Femur (tissue), 1 donor: ENCODE measurements at places on chromosomes 12 and 14.

GRCh38 chr12:7498809-7499208 lies 4.8 kb downstream of the CD163 start:
- no peak for DNase-seq

GRCh38 chr12:1217191-1217949 lies 226.3 kb downstream of the ERC1 start:
- no peak for DNase-seq

DNA sequence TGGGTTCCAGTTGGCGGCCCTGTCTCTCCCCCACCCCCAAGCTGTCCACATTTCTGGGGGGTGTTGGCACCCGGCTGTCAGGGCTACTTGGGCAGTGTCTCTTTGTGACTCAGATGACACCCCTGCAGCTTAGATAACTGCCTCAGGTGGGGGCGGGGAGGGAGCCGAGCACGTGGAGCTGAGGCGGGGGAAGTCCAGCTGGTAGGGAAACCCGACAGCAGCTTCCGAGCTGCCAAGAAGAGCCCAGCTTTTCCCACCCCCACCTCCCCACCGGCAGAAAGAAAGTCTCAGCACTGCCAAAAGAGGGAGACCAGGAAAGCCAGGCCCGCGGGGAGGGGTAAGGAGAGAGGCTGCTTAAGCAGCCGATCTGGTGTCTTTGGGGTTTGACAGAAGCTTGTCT lies 1.4 kb downstream of the LRTM2 start:
- DNase-seq, result no peak

GRCh38 chr12:12693111-12693671 lies 2.8 kb downstream of the GPR19 start:
- DNase-seq, result no peak

DNA sequence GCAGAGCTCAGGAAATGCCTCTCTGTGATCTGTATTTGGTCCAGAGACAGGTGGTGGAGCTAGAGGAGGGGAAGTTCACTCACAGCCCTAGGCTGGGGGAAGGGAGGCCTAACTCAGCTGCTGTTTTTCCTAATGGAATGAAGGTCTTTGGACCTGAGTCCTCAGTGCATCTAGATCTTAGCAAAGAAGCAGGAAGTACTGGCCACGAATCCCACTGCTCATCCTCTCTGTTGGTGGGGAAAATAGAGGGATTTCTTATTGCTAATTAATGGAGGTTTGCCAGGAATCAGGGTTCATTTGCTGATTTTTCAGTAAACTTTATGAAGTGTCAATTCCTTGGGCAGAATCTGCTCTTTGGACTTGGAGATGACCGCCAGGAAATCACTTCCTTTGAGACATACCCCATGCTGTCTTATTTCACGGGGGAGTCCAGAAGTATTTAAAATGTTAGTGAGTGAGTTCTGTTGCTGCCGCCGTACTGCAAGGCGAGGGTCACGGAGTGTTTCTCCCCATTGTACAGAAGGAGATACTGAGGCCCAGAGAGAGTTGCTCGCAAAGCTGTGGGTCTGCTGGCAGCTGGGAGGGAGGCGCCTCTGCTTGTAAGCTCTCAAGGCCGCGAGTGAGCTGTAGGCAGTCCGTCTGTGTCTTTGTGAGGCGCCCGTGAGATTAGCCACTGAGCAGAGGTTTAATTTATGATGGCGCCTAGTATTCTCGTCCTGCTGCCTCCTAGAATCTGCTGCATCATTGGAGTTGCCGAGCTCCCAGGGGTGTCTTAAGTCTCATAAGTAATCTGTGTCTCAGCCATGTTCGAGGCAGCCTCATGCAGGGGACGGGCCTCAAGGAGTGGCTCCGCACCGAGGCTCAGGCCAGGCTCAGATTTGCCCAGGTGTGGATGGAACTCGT lies 88.2 kb downstream of the TSPAN9 start:
- no peak for DNase-seq

GRCh38 chr14:94392510-94392935 lies 4.1 kb upstream of the SERPINA1 start:
- no peak for DNase-seq

GRCh38 chr12:92139634-92140150 lies 6.0 kb downstream of the BTG1 start:
- DNase-seq, result no peak

GRCh38 chr14:55684956-55685584 lies 105.1 kb downstream of the KTN1 start:
- DNase-seq, result no peak

DNA sequence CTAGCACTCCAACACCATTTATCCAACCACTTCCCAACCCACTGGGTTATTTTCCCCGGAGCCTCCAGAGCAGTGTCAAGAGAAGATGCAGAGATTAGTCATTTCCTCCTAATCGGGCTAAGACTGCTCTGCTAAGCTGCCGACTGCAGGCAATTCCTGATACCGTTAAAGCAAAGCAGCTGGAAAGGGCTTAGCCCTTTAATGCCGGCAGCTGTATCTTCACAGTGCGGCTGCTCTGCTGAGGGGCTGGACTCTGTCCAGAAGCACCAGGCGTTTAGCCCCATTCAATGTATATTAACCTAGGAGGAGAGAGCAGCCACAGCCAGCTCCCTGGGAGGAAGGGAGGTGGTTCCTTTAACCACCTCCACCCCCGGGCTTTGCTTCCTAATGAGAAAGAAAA lies 11.1 kb downstream of the AQP6 start:
- DNase-seq, result peak; percentile 81

GRCh38 chr12:93888964-93889363 lies 211.8 kb downstream of the CRADD start:
- no peak for DNase-seq

- no peak for DNase-seq
Measured at GRCh38 chr14:91253795-91254323, 9.4 kb upstream of the GPR68 start.
